RKO (cell line): ENCODE measurements at places on chromosomes 7 and 10.

DNA sequence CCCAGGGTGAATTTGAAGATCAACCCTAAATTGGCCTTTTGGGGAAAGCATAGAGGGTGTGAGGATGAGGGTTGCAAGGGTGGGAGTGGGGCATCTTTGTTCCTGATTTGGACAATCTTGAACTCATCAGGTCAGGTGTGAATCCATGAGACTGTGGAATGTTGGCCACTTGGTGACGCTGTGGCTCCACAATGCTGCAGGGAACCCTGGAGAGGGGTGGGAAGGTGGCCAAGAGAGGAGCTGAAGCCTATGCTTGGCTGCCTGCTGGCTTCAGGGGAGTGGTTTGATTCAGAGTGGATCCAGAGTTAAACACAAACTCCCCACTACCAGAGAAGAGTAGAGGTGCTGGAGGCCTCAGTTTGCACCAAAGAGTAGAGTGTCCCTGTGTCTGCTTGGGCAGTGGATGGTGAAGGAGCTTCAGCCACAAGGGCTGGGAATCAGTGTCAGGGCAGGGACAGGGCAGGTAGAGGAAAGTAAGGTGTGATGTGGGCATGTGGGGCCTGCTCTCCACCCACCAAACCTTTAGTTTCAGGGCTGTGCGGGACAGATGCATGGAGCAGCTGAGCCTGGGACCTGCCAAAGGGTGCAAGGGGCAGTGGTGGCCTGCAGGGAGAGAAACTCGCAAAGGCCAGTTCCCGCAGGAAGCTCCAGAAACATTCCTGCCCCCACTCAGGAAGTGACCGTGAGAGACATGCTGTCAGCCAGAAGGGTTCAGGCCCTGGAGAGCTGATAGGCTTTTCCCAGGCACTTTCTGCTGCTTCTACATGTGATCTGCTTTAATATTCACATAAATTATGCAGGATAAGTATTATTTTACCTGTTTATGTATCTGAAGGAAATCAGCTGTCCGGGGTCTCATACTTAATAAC, 81.0 kb upstream of the PRSS58 start:
- DNase-seq = no peak

- no peak for DNase-seq
These were observed 13.6 kb upstream of the PRKAG2 start for GRCh38 chr7:151890355-151891004.

GRCh38 chr10:72261784-72262404, 11.8 kb upstream of the DDIT4 start:
- no peak for DNase-seq

DNA sequence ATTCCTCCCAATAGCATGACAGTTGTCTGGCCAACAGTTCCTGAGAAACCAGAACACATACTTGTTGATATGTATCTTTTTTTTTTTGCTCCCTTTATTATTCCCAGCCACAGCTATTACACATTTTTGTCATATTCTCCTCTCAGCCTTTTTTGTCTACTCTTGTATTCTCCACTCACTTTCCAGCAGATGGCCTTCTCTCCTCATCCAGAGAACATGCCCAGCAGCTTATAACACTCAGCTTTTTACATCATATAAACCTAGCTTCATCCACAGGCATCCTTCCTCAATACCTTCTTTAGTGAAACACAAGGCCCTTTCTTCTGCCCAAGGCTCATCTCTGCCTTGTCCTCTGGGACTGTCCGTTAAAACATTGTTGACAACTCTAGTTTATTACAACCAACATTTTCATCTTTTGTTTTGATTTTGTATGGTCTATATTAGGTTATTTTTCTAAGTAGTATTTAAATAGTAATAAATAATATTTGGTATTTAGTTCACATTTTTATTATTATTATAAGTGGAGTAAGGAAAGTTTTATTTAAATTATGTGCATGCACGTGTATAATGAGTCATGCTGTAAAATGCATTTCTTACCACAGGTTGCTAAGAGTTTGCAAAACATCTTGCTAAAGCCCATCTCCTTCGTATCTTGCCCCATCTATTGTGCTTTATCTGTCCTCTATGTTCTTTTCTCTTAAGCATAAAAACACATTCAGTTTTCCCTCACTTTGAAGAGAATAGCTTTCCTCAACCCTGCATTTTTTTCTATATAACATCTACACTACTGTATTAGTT, 101.5 kb downstream of the ORC5 start:
- peak; percentile 38 for DNase-seq

DNA sequence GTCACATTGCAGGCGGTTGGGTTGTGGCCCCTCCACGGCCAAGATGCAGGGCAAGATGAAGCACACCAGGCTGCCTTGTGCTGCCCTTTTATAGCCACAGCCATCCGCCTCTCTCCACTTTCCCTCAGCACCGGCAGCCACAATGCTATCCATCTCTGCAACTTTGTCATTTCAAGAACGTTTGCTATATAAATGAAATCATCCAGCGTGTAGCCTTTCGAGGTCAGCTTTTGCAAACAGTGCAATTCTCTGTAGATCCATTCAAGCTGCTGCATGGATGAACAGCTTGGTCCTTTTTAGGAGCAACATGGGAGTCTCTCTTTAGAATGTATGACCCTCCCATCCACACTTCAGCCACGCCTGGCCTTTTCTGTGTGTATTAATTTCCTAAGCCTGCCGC, 6.4 kb upstream of the IL15RA start:
- no peak for DNase-seq
